ENCODE measurements at places on chromosomes 16 and 17. TPM values are rescaled to one million over a fixed set of nuclear protein-coding genes. Genes with fewer than 3 reads are reported as not detected.

The MCRIP2 gene
- 18.6 TPM for total RNA-seq

The CPNE7 gene
- 0.09 TPM for total RNA-seq

The MLLT6 gene
- 40.8 TPM for total RNA-seq

The FTSJ3 gene
- total RNA-seq, result 29.1 TPM

The CDC6 gene
- 8.2 TPM for total RNA-seq

The NXPH3 gene
- total RNA-seq, result 1.5 TPM

The FOXJ1 gene
- 0.09 TPM for total RNA-seq

The UBALD1 gene
- 7.4 TPM for total RNA-seq

The COPS3 gene
- total RNA-seq, result 80.7 TPM

The TPSAB1 gene
- total RNA-seq, result 2.6 TPM

The C16orf86 gene
- 2.6 TPM for total RNA-seq

The NT5C3B gene
- total RNA-seq, result 54.8 TPM

The KRTAP3-2 gene
- 0.18 TPM for total RNA-seq

The CCL16 gene
- total RNA-seq, result 0.22 TPM

The KRT9 gene
- not detected for total RNA-seq

The AATF gene
- total RNA-seq, result 18.9 TPM

The SCNN1G gene
- total RNA-seq, result not detected

The HP gene
- 0.13 TPM for total RNA-seq

The MYH8 gene
- 1,461 TPM for total RNA-seq

The MYH2 gene
- 42.5 TPM for total RNA-seq

The OR3A2 gene
- 0.04 TPM for total RNA-seq

The HLF gene
- 5.9 TPM for total RNA-seq

The TEX14 gene
- total RNA-seq, result 2.1 TPM

The LYZL6 gene
- total RNA-seq, result not detected
